ENCODE measurements at places on chromosomes 5 and 9.

GRCh38 chr5:76175821-76176403 is 92.7 kb downstream of the SV2C start:
- peak; percentile 55 for DNase-seq

DNA sequence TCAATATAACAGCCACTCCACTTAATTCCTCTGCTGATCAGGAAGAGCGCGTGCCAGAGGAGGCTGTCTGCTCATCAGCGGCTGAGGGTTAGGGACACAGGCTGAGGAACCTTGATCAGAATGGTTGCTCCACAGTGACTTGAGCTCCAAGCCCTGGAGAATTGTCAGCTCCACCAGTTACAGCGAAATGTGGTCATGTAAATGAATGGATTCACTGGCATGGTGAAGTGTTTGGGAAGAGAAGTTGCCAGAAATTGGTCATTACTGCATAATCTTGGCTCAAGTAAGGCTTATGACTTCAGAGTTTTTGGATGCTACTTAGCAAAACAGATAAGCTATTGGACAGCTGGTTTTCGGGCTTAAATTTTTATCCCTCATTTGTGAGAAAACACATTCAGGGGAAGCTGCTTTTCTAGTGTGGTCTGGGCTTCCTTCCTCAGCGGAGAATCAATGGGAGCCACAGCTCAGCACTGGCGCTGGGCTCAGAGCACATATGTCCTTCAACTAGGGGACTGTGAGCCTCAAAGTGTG is 65.0 kb downstream of the PRRT1B start:
- DNase-seq, result peak; percentile 38

GRCh38 chr5:141322261-141322660 is 1.7 kb upstream of the TAF7 start:
- no peak for DNase-seq

GRCh38 chr5:126125407-126125806 is 297.8 kb upstream of the GRAMD2B start:
- no peak for DNase-seq

GRCh38 chr5:179668391-179668790 is 12.4 kb downstream of the CBY3 start:
- peak; percentile 85 for DNase-seq

- no peak for DNase-seq
Observed at GRCh38 chr5:9905661-9906060, 275.5 kb upstream of the TAS2R1 start.

GRCh38 chr5:45038366-45038987 is 229.7 kb downstream of the MRPS30 start:
- DNase-seq, result peak; percentile 87

DNA sequence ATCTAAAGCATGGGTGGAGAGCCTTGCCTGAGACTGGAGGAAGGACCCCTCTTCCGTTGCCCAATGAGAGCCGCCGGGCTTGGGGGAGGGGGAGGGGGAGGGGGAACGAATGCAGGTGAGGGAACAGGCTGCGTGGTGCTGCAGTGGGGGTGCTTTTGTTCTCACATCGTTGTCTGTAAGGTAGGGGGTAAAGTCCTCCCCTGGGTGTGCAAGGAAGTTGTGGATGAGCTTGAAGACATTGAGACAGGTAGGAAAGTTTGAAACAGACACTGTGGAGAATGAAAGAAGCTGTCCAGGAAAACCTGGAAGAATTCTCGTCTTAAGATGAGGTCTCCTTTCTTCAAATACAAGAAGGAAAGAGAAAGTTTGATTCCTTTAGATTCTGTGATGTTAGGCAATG is 94.1 kb upstream of the LIFR start:
- no peak for DNase-seq

- no peak for DNase-seq
Observed at GRCh38 chr9:136455043-136456002, 15.7 kb upstream of the INPP5E start.

DNA sequence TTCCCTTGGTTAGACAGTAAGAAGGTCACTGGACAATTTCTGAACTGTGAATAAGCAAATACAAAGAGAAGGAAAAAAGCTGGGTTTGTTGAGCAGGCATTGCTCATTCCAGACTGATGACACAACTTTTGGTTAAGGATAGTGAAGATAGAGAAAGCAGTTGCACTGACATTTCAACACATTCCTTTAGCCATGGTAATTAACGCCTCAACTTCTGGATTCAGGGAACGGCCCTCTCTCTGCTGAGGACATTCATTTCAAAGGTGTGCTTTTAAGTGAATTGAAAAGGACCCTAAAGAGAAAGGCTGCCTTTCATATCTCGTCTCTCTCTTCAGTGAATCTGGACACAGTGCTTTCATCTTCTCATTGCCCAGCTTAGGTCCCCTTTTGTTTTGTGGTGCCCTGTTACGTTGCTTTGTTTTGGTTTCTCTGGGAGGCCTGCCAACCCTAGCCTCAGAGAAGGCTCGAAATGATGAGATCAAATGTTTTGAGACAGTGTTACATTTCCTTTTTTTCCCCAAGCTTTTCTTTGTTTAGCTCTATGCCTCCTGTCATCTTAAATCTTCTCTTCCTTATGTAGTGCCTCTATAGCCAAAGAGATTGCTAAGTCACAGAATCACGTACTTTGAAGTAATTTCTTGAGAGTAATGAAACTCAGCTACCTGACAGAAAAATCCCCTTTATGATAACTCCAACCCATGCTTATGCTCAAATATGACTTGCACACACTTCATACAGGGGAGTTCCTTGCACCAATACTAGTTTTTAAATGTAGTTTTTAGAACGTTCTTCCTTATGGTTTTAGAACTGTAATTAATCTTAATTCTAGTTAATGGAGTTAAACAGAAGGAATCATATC is 94.4 kb upstream of the IFNE start:
- no peak for DNase-seq

DNA sequence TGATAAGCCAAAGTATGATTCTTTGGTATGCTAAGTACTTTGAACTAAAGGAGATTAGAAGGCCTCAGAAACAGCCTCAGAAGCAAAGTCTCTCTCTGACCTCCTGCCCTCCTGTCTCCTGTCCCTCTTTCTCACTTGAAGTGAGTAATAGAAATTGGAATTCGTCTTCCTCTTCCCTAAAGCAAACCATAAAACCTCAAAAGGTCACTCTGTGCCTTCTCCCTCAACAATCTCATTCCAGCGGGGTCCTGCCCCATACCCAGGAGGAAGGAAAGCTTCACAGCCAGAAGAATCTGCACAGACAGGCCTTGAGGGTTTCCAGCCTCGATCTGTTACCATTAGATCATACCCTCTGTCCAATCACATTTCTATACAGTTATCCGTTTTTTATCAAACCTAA is 87.8 kb downstream of the HAPLN1 start:
- DNase-seq, result no peak

DNA sequence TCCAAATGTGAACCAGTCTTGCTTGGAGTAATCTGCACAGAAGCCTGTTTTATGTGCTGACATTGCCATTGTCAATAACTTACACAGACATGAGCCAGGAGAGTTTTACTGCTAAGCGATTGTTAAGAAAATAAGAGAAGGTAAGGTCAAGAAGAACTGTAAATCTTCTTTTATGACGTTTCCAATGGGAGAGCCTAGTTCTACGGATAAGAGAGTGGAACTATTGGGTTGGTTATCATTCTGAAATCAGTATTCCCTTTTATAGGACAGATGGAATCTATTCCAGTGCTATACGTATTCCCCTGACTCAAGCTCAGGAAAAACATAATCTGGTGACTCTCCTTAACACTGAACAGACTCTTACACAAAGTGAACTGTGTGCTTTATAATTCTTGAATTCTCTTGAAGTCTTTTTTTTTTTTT is 137.9 kb upstream of the OTULINL start:
- no peak for DNase-seq

GRCh38 chr5:65262649-65263059 is 219.1 kb downstream of the ADAMTS6 start:
- peak; percentile 66 for DNase-seq

DNA sequence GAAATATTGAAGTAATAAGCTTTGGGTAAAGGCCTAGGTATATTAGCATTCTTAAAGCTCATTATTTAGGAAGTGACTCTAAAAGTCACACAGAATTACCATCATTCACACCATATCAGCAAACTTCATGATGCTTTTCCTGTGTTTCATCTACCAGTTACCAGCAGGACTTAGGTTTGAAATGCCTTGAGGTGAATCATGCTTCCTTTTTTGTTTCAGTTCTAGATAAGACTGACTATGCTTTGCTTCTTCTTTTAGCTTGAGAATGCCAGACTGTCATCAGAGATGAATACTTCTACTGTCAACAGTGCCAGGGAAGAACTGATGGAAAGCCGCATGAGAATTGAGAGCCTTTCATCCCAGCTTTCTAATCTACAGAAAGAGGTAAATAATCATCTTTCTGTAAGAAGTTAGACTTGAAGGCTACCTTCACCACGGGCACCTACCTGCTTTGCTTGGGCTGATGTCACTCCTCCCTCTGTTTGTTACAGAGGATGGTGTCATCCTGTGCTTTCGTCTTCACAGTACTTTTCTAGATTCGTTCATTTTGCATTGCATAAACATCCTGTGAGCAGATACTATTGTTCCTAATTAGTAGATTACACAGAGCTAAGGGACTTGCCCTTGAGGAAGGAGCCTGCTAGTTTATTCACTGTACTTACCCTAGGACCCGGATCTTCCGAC is 34.7 kb downstream of the LMNB1 start:
- DNase-seq, result peak; percentile 39

DNA sequence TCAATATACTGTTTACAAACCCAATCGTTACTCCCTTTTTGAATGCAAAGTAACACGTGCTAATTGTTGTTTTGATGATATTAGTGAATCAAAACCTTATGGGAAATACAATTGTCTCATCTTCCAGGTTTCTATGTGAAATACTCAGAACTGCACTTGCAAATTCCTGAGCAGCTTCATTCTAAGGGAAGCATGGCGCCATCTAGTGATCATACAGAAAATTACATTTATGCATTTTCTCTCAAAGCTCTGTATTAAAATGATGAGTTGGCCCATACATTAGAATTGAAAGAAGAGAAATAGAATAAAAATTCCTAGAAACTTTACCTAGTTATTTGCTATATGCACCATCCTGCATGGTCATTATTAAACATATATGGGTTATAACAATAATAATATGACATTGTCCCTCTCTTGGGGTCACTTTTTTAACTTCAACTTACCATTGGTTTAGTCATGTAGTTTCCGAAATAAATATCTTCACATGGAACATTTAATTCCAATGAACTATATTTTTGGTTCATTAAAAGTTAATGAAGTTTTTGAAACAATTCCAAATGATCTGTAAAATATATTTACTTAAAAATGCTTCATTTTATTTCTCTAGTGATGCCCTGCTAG is 220.0 kb downstream of the PDE4D start:
- DNase-seq, result peak; percentile 58

GRCh38 chr9:118252027-118252426 is 547.8 kb downstream of the TLR4 start:
- no peak for DNase-seq

- DNase-seq, result no peak
Observed at GRCh38 chr5:99544356-99544755, 615.5 kb upstream of the CHD1 start.

DNA sequence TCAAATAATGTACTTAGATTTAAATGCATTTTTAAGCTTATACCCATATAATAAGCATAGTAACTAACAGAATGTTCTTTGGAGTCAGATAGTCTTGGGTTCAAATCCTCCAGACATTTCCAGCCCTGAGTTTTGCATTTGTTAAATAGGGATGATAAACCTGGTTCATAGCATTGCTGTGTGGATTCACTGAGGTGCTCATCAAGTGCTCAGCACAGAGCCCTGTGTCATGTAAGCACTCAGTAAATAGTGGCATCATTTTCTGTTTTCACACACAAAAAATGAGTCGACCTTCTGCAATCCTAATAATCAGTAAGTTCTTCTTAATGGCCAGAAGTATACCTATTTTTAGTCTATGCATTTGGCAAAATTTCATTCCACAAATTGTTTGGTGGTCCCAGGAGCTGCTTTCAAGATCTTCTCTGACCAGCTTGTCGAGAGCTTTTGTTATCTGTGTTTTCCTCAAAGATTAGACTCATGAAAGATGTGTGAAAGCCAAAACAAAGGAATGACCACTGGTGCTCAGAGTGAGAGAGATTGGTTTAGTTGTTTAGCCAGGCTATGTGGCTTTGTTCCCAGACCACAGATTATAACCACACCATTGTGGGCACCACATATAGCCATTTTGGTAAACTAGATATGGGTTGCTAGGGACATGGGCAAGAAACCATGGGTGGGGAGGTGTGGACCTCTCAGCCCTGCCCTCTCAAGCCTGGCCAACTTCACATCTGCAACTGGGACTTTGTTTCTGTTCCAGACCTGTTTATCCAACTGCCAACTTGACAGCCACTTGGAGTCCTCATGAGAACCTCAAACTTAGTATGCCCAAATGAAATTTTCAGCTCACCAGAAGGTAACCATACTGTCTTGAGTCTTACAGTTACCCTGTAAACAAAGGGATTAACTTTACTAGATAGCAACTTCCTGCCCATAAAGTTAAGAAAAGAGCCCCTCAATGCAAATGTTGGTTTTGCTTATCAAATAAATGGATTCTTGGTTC is 45.0 kb downstream of the DOCK8 start:
- no peak for DNase-seq

GRCh38 chr9:87334366-87334765 is 163.3 kb upstream of the DAPK1 start:
- DNase-seq, result no peak

GRCh38 chr9:69743930-69744329 is 15.9 kb downstream of the PTAR1 start:
- no peak for DNase-seq

DNA sequence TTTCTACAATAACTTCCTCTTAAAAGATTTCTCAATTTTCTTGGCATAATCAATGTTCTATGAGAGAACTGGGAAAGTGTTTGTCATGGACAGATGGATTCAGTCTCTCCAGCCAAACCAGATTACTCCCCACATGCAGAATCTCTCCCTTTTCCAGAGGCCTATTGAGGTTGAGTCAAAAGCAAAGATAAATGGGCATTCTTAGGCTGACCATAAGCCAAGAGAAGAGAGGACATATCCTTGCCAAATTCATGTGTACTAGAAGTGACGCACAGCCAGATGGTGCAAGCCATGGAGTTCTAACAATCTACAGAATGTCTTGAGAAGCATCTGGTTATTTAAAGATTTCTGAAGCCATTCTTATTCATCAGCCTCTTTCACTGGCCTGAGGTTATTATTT is 2115.0 kb downstream of the MAT2B start:
- no peak for DNase-seq

GRCh38 chr5:167482555-167482954 is 808.9 kb upstream of the WWC1 start:
- no peak for DNase-seq

GRCh38 chr9:110837401-110838005 is 168.9 kb downstream of the MUSK start:
- DNase-seq, result no peak

- no peak for DNase-seq
Observed at GRCh38 chr5:18749763-18750162, 1115.5 kb downstream of the TAF11L14 start.

DNA sequence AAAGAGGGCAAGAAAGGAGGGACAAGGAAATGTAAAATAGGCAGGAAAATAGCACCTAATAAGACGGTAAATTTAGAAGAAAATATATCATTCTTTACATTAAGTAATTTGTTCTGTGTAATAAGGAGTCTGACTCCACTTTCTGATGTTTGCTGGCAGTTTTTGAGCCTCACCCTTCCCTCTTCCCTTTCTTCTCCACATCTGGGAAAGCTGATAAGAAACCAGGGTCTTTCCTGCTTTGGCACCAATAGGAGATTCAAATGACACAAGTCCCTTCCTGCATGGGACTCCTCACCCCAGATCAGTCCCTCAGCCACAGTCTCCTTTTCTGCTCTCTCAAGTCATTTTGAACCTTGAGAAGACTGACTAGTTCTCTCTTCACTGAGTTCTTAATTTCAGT is 31.2 kb upstream of the LECT2 start:
- no peak for DNase-seq

Data from Kasumi-1 (cell line).